ENCODE measurements at places on chromosomes 6 and 20. TPM values are rescaled to one million over a fixed set of nuclear protein-coding genes. Genes with fewer than 3 reads are reported as not detected.

The PEX3 gene
- 14.8 TPM for polyA plus RNA-seq

GRCh38 chr6:81075974-81076373, 676.5 kb downstream of the TENT5A start:
- DNase-seq = no peak

DNA sequence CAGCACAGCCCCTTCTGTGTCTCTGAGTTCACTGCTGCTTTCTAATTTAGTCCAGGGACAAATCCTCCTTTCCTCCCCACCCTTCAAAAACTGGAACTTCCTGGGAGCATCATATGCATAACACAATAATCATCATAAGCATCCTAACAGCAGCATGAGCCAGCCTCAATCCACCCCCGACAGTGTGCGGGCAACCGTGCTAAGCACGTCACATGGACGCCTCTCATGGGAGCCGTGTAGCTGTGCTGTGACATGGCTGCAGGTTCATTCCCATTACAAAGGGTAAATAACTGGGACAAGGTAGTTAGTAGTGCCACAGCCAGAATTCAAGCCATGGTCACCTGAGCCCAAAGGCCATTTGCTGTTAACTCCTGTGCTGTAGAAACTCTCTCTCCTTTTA, 24.5 kb upstream of the ULBP3 start:
- DNase-seq = no peak

GRCh38 chr6:15953152-15953880, 175.6 kb upstream of the MYLIP start:
- DNase-seq = no peak

GRCh38 chr6:47034926-47035325, 7.2 kb downstream of the ADGRF1 start:
- DNase-seq = no peak

- no peak for DNase-seq
Measured at GRCh38 chr6:33609528-33609927, 11.6 kb upstream of the ITPR3 start.

Measured in liver (tissue), 10 donors.